ENCODE measurements at places on chromosomes 2 and 18. TPM values are rescaled to one million over a fixed set of nuclear protein-coding genes. Genes with fewer than 3 reads are reported as not detected.

Gene ITGA6
- 24.8 TPM for total RNA-seq

Gene PLGLB2
- 2.2 TPM for total RNA-seq

Gene ZNF804A
- total RNA-seq = 18.4 TPM

Gene CAPN14
- total RNA-seq = 0.98 TPM

Gene RBKS
- total RNA-seq = 1.7 TPM

Gene KCNJ13
- total RNA-seq = 1.2 TPM

Gene IL36RN
- not detected for total RNA-seq

Gene TMEFF2
- total RNA-seq = 37.6 TPM

Gene IL36A
- total RNA-seq = not detected

Gene SP140
- 0.49 TPM for total RNA-seq

Gene TWIST2
- total RNA-seq = 0.25 TPM

Gene ITPRIPL1
- 3.4 TPM for total RNA-seq

Gene LIPG
- 11.8 TPM for total RNA-seq

Gene TMEM37
- not detected for total RNA-seq

Gene CYTIP
- total RNA-seq = 2.0 TPM

Gene TUBA4B
- not detected for total RNA-seq

Gene PLGLB1
- total RNA-seq = 6.6 TPM

Gene TCF23
- not detected for total RNA-seq

Gene UGT1A4
- not detected for total RNA-seq

Gene UGT1A10
- total RNA-seq = not detected

Gene NT5DC4
- total RNA-seq = not detected

Gene CHST9
- 3.9 TPM for total RNA-seq

Gene IAH1
- total RNA-seq = 49.2 TPM

Gene ANTXR1
- 13.3 TPM for total RNA-seq

Gene REG1B
- not detected for total RNA-seq

Gene AQP12A
- total RNA-seq = not detected

Gene PTPRN
- total RNA-seq = 32.7 TPM

All from temporal lobe (tissue), 4 donors.